BJ (cell line): ENCODE measurements at places on chromosomes 13 and 19. TPM values are rescaled to one million over a fixed set of nuclear protein-coding genes. Genes with fewer than 3 reads are reported as not detected.

COX7A1 gene
- polyA plus RNA-seq: 193 and 569 TPM in 2 replicates

RPS16 gene
- 2,401 and 2,896 TPM in 2 replicates for polyA plus RNA-seq

ZNF724 gene
- polyA plus RNA-seq: 1.0 and 1.3 TPM in 2 replicates

TPM4 gene
- 942 and 1,247 TPM in 2 replicates for polyA plus RNA-seq

FARSA gene
- polyA plus RNA-seq: 15.5 and 33.6 TPM in 2 replicates

PSG1 gene
- 14.4 and 17.1 TPM in 2 replicates for polyA plus RNA-seq

JAK3 gene
- polyA plus RNA-seq: 3.3 and 6.1 TPM in 2 replicates

PPP1R13L gene
- 5.4 and 12.3 TPM in 2 replicates for polyA plus RNA-seq

PPFIA3 gene
- polyA plus RNA-seq: 0.75 and 1.4 TPM in 2 replicates

CLDND2 gene
- 0.12 TPM in 1 of 2 replicates, not detected in the other for polyA plus RNA-seq

FAM124A gene
- 0.02 and 0.06 TPM in 2 replicates for polyA plus RNA-seq

EXOSC5 gene
- polyA plus RNA-seq: 16.5 and 24.7 TPM in 2 replicates

KLK11 gene
- polyA plus RNA-seq: not detected in 2 replicates

SOX21 gene
- not detected in 2 replicates for polyA plus RNA-seq

TMC4 gene
- 0.54 and 0.55 TPM in 2 replicates for polyA plus RNA-seq

BRME1 gene
- 0.38 and 0.94 TPM in 2 replicates for polyA plus RNA-seq

ZNF491 gene
- 0.67 and 1.3 TPM in 2 replicates for polyA plus RNA-seq

YJEFN3 gene
- 0.94 and 1.1 TPM in 2 replicates for polyA plus RNA-seq

SMIM17 gene
- polyA plus RNA-seq: 0.07 TPM in 1 of 2 replicates, not detected in the other

PSG3 gene
- 0.39 and 0.49 TPM in 2 replicates for polyA plus RNA-seq
